ENCODE measurements at places on chromosomes 7 and 10.

GRCh38 chr10:111590703-111591102 lies 513.9 kb downstream of the ADRA2A start:
- DNase-seq, result no peak

- DNase-seq, result no peak
Observed at GRCh38 chr10:50498465-50498864, 125.3 kb downstream of the SGMS1 start.

GRCh38 chr10:52410916-52411315 lies 96.8 kb downstream of the DKK1 start:
- DNase-seq, result no peak

DNA sequence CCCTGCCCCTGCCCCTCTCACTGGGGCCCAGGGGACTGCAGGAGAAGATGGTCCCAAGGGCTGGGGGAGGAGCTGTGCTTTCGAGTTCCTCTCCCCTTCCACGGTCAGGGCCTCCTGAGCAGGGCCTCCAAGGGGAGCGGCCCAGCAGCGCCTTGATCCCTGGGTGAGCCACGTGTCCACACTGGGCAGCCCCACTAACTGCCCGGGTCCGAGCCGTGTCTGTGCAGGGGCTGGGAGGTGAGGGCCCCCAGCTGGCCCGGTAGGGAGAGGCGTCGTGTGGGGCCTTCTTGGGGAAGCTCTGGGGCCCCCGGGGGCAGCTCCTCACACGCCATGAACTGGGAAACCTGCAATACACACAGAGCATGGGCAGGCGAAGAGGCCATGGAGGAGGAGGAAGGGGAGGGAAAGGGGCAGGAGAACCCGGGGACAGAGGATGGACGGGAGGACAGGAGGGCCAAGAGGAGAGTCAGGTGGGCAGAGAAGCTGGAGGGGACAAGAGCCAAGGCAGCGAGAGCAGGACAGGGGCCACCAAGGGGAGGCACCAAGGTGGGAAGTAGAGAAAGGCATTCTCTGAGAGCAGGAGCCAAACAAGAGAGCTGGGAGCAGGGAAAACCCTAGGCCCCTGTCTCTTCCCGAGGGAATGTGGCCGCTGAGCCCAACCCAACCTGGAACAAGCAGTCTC lies 32.8 kb downstream of the KCNH2 start:
- DNase-seq, result no peak

DNA sequence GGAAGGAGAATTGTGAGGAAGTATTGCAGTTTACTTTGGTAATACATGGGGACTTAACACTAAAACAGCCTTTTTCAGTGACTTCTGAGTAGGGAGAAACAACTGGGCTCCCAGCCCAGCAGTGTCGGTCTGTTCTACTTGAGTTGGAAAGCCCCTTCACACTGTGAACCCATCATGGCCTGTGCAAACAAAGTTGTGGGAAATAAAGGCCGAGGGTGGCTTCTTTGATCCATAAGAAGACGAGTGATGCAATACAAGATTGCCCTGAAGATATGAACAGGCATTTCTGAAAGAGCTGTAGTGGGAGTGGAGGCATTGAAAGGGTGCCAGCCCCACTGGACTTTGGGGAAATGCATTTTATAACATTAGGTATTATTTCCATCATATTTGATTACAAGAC lies 28.3 kb downstream of the C10orf120 start:
- DNase-seq, result no peak

DNA sequence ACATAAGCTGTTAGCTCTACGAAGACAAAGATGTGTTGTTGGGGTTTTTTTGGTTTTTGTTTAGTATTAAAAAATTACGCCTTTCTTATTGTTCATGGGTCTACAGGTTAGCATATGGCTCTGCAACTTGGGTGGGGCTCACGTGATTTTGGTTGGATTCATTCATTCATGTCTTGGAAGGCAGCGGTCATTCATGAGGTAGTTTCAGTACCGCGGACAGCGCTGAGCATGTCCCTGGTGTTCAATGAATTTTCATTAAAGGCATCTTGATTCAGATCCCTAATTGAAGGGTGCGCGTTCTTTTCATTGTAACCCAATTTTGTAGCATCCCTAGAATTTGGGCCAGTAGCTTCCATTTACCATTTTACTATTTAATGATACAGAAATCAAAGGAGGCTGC lies 42.9 kb upstream of the TCERG1L start:
- no peak for DNase-seq

DNA sequence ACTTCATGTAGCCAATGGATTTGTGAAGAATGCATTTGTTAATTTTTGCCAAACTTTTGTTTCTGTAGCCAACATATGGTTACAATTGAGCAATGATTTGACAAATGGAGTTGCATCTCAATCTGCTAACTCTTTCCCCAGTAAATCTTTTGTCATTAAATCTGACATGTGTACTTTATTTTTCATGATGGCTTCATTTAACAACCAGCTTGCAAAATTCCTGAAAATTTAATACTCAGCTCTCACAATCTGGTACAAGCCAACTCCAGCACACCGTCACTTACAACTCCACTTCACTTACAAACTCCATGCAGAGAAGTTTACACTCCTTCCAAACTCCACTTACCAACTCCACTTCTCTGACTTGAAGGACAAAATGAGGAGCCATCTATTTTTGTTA lies 26.5 kb upstream of the HIBADH start:
- DNase-seq, result no peak

GRCh38 chr10:25575343-25575742 lies 358.7 kb upstream of the MYO3A start:
- DNase-seq, result no peak

DNA sequence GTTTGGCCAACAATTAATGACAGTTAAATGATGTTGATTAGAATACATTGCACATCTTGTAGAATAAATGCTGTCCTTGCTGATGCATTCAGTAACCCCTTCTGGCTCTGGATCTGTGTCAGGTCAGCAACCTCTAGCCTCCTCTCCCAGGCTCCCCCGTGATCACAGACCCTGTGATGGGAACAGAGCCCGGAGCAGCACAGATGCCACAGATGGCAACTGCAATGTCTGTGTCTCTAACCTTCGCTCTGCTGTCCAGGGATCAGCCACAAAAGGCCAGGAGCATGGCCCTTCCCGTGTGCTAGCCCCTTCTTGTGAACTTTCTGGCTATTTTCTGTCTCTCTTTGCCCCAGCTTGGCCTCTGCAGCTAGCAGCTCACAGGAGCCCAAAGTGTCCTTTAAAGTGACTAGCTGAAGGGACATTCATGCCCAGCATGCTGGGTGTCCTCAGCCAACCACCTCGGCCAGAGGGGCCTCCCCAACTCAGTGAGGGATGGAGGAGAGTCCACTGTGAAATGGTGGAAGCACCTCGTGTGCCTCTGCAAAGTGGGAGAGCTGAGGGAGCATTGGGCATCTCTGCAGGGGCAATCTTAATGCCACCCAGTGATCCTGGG lies 167.0 kb upstream of the TCERG1L start:
- DNase-seq, result no peak

DNA sequence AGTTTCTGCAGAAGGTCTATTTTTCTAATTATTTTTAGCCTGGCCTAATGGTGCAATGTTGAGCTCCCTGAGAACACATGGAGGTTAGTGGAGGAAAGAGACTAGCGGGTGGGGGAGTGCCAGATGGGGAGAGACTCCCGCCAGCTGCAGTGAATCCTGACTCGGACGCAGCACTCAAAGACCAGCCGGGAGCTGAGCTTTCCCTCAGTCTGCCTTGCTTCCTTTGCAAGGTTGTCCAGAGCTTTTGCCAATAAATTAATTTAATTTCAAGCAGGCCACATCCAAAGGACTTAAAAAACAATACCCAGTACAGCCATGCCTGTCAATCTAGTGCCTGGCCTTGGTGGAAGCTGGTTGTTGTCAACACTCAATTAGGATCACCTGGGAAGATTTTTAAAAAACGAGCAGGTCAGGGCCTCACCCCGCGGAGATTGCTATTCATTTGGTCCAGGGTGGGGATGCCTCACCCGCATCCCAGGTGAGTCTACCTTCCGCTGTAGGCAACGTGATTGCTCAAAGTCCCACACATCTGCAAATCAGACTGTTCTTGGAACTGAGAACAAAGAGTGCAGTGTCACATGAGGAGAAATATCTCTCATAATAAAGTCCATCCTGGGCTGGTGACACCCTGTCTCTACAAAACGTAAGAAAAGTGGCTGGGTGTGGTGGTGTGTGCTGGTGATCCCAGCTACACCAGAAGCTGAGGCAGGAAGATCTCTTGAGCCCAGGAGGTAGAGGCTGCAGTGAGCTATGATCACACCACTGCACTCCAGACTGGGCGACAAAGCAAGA lies 4.0 kb downstream of the CLRN3 start:
- no peak for DNase-seq

DNA sequence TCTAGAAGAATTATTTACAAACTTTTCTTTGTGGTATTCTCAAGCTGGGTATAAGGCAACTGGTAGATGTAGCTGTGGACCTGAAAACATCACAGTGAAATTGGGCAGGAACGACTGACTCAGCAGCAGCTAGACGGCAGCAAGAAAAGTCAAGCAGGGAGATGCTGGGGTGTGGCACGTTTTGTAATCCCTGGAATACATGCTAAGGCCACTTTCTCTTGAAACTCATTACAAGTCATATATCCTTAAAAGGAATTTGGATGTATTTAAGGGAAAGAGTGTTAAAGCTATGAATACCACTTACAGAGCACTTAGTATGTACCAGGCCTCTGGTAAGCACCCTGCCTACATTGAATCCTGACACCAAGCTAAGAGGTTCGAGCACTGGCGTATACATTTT lies 17.4 kb downstream of the BEND7 start:
- no peak for DNase-seq

DNA sequence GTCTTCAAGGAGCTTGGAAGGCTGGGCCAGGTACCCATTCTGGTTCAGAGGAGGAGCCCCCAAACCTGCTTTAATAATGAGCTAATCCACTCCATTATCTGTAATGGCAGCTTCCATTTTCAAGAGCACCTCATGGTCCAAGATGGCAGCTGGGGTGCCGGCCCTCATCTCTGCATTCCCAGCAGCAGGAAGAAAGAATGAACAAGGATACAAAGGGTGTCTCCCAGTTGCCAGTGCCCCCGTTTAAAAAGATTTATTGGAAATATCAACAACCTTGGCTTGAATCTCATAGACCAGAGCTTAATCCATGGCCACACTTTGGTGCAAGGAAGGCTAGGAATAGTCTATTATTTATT lies 8.5 kb downstream of the LAT2 start:
- DNase-seq, result no peak

- DNase-seq, result no peak
Observed at GRCh38 chr7:11082552-11083213, 109.0 kb downstream of the PHF14 start.

DNA sequence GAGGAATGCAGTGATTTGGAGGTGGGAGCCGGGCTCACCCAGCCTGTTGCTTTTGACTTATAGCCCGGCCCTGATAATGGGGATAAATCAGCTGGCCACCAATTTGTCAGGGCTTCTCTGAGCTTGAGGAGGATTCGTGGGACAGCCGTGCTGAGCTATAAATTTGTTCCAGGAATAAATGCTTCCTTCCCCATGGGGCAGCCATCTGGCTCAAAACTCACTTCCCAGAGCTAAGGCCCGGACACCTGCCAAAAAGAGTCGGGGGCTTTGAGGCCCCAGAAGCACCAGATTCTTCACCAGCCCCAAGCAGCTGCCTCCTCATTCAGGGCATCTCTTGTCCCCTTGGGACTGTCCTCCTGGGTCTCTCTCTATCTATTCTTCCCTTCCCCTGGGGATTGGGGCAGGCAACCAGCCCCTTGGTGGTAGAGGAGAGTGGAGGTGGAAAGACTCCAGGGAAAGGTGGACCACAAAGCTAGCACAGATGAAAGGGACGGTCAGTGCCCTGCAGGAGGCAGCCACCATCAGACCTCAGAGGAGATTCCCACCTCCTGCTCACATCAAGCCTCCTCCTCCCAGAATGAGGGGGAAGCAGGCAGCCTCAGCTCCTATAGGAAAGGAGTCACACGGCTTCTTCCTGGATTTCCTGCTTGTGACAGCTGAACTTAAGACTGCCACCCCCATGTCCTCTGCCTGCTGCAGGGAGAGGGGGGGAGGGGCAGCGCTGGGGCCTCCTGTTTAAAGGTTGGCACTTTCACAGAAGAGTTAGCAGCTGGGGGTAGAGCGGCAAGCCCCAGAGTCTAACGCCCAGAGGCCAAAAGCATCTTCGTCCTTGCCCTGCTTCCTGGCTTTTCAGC lies 44.2 kb upstream of the LRRC4 start:
- no peak for DNase-seq

GRCh38 chr7:45625067-45625466 lies 50.9 kb downstream of the ADCY1 start:
- no peak for DNase-seq

DNA sequence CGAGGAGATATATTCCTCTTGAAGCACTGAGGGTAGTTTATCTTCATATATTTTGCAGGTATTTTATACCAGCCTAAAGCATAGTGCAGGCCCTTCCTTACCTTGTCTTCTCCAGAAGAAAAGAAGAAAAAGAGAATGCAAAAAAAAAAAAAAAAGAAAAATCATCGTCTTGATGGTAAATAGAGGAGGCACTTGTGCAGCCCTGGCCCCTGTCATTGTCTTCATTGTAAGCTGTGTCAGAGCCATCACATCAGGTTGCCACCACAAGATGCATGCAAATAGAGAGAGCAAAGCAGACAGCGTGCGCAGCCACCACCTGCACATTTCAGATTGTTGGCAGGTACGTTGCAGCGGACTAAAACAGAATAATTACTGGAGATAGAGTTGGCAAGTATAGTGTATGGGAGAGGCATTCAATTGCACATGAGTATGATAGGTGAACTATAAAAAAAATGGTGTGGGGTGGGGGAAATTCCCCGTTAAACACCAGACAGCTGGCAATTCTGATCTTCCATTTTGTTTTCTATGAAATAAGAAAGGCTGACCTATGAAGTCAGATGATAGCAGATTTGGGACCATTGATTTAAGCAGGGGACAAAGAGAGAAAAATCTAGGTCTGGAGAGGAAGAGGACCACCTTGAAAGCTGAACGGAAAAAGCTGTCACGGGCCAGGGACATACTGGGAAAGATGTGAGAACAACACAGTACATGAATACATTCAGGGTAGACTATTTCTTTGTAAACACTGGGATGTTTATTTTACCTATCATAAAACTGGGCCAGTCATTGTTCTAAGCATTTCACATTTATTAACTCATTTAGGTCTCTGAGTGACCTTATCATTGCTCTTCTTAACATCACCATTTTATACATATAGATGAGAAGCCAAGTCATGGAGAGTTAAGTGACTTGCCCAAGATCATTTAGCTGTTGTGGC lies 306.3 kb upstream of the SP8 start:
- DNase-seq, result no peak

DNA sequence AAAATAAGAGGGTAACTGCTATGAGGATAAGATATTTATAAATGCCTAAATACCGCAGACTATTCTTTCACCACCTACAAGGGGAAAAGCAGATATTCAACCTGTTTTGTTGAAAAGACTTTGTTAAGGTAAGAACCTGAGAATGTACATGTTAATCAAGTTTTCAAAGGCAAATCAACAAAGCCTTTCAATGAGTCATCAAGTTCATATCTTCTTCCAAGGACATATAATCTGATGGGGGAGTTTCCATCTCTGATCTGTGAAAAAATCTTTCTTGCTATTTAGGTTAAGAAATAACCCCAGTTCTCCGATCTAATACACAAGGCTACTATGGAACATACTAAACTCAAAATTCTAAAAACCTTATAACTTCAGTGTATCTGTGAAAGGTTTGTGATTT lies 40.0 kb upstream of the ANLN start:
- DNase-seq, result no peak

- DNase-seq, result no peak
Observed at GRCh38 chr10:132463333-132464255, 66.6 kb downstream of the PWWP2B start.

- DNase-seq, result no peak
Observed at GRCh38 chr7:32489788-32490126, 423 bp downstream of the LSM5 start.
